ENCODE measurements at places on chromosomes 7 and 10.

DNA sequence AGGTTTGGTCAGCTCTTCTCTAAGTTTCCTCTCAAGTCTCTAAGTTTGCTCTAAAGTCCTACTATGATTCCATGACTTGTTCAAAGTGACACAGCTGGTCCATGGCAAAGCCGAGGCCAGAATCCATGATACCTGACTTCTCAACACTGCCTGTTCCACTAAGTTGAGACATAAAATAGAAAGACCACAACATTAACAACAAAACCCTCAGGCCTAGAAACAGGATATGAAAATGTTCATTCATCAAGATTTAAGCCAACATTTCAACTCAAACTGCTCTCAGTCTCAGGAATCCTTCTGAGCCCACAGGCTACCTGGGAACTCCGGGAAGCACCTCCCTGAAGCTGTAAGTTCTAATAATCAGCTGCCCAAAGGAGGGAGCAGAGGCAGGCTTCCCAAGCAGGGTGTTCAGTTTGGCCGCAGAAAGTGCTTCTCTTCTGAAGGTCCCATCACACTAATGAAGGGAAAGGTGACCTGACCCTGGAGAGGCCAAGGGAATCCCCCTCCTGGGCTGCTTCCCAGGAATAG lies 62.9 kb downstream of the STK17A start:
- no peak for DNase-seq

DNA sequence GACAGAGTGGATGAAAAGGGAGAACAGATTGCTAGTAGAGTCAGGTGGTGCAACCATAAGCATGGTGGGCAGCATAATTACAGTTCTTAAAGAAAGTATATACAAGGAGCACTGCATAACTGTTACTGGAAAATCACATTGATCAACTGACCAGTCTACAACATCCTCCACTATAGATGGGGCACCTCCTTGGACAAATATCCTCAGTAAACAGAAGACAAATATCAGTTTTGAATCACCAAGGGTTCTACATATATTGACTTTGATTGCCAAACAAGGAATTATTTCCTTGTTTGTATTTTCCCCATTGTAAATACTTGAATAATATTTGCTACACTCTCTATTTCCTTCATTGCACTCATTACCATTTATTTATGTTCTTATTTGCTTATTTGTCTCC lies 17.6 kb upstream of the CRPPA start:
- DNase-seq, result no peak

DNA sequence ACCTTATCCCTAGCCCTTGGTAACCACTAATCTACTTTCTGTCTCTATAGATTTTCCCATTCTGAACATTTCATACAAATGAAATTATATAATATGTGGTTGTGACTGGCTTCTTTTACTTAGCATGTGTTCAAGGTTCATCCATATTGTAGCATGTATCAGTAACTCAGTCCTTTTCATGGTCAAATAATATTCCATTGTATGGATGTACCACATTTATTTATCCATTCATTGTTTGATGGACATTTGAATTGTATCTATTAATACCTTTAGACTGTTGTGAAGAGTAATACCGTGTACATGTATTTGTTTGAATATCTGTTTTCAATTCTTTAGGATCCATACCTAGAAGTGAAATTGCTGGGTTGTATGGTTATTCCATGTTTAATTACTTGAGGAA lies 210.2 kb downstream of the BMPER start:
- DNase-seq, result no peak

DNA sequence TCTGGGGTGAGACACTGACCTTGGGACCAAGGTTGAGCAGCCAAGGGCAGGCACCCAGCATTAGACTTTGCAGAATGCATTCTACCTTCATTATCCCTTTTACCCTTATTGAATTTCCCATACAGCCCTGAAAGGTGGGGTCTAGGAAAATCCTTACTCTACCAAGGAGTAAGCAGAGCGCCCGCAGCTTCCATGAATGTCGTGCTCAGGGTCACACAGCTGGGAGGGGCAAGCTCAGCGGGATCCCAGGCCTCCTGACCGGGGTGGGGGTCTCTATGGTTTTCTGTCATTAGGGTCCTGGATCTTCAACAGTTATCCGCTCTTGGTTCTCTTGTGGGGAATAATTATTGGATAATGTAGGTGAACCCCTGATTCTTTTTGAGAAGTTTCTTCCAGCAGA lies 30.7 kb upstream of the BTBD16 start:
- no peak for DNase-seq

DNA sequence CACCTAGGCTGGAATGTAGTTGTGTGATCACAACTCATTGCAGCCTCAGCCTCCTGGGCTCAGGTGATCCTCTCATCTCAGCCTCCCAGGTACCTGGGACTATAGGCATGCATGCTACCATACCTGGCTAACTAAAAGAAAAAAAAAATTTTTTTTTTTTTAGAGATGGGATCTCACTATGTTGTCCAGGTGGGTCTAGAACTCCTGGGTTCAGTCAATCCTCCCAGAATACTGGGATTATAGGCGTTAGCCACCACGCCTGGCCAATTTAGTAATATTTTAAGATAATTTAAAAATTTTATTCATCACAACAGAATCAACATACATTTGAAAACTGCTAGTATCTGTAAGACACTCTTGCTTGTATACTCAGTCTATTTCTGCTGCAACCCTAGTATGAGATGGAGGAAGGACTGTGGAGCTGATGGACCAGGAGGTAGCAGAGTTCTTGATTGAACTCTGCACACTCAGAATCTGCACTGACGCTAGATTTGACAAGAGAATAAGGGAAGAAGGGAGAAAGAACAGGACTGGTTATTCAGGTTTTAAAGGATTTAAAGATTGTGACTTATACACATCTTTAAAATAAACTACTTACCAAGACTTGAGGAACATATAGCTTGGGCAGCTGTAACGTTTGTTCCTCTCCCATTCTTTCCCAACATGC lies 57.6 kb downstream of the VCL start:
- DNase-seq, result no peak

DNA sequence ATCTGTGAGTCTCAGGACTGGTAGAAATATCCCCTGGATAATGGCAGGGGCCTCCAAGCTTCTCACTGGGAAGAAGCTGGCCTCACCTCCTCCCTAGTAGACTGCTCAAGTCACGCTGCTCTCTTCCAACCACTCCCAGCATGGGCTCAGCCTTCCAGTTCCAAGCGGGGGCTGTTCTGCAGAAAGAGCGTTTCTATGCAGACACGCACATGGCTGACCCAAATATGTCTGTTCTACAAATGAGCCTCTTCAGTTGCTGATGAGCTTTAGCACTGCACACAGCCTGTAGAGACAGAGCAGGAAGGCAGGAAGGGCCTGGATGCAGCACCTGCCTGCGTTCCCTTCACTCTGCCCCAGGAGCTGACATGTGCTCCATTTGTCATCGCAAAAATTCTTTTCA lies 523.9 kb upstream of the MGMT start:
- DNase-seq, result no peak

GRCh38 chr7:157044147-157044687 lies 33.8 kb upstream of the MNX1 start:
- peak; percentile 12 for DNase-seq

DNA sequence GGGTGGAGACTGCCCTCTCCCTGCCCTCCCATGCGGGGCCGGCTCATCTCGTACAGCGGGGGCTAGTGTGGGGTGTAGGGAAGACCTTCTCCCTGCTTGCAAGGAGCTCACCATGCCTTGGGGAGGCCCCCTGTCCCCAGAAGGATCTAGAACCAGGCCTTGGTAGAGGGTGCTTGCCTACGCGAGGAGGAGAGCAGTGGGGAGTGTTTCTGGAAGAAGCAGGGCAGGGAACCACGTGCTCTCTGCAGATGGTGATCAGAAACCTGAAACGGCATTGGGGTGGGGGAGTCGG lies 2.7 kb downstream of the MAFK start:
- no peak for DNase-seq

Data from IMR-90 (cell line).